Cardiac septum (tissue), 1 donor: ENCODE measurements at places on chromosomes 5 and 9. TPM values are rescaled to one million over a fixed set of nuclear protein-coding genes. Genes with fewer than 3 reads are reported as not detected.

The PKD2L2 gene
- total RNA-seq = 0.62 TPM

GRCh38 chr5:125668884-125669283, 754.3 kb upstream of the GRAMD2B start:
- DNase-seq = no peak

- DNase-seq = no peak
These were observed 16.4 kb upstream of the DMAC1 start for GRCh38 chr9:7816021-7816420.

GRCh38 chr5:145378226-145378625, 456.9 kb downstream of the PRELID2 start:
- DNase-seq = no peak

The ELOVL7 gene
- total RNA-seq = 0.97 TPM

GRCh38 chr5:107835096-107835495, 164.4 kb upstream of the EFNA5 start:
- DNase-seq = no peak

The CORO2A gene
- total RNA-seq = 0.19 TPM

DNA sequence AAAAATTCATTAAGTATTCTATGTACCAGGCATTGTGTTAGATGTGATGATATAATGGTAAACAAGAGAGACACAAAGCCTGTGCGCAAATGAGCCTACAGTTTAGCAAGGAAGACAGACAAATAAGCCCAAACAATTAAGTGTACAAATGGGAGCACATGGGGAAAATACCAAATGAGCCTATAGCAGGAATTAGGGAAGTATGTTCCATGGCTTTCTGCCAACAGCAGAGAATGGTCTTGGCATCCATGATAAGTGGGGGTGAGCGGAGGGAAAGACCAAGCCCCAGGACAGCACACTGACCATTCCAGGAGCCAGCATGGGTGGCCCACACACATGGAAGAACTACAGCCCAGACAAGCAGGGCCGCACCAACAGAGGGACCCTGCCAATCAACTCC, 369.7 kb downstream of the DEPDC1B start:
- DNase-seq = no peak

DNA sequence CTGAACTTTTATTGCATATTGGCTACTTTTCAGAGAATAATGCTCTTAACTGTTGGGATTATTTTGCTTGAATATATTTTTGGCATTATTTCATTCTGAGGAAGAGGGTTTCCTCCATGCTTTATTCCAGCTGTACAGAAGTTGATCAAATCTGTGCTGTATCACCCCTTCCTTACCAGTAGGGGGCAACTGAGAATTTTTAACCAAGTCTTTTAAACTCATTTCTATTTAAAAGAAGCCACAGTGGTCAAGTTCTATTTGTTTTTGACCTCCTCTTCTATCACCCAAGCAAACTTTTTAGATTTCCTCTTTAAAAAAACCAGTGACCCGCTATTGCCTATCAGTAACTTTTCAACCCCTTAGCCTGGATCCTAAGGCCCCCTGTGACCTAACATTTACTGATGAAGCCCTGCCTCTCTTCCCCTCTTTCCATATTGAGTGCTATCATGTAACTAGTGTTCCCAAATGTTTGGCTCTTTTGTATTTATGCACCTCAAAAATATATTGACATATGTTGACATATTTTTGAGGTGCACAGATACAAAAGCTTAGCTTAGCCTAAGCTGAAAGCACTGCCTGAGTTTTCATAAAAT, 80.6 kb downstream of the FBXO4 start:
- DNase-seq = no peak
